ENCODE measurements at places on chromosomes 7 and 10.

GRCh38 chr10:63481815-63482421, 16.1 kb upstream of the JMJD1C start:
- DNase-seq: no peak

- DNase-seq: no peak
Observed at GRCh38 chr10:88032566-88032965, 169.1 kb downstream of the PTEN start.

DNA sequence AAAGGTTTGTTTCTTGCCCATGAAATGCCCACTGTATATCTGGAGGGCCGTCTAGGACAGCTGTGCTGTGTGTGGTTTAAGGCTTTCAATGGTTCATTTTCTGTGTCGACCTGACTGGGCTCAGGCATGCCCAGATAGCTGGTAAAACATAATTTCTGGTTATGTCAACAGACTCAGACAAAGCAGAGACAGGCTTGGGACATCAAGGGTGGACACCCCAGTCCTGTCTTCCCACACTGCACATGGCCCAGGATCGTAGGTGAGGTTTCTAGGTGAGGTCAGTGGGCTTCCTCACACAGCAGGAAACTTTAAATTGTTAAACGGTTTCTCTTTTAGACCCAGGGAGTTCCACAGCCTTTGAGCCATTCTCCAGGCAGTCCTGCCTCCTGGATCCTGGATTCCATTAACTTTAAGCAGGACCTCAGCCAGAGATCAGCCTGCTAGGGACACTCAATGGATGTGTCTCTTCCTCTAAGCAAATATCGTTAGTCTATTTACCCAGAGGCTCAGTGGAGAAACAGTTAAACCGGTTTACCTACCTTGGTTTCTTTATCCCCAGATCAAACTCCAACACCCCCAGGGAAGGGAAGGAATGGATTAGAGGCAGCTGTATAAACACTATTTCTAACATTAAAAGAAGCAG, 66.4 kb downstream of the ST8SIA6 start:
- DNase-seq: no peak

DNA sequence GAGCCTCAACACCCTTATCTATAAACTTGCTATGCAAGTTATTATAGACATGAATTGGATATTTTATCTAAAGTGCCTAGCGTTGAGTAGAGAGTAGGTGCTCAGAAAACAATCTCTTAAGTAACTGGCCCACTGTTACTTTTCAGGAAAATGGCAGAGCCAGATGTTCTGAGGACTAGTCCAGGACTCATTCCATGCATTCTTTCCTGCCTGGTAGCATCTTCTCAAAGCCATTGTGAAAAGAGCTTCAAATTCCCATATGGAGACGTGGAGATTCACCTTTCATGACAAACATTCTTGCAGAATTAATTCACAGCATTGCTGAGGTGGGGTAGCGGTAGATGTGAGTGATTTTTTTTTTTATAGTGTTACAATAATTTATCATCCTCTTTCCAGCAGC, 35.9 kb upstream of the ITPRID1 start:
- no peak for DNase-seq

GRCh38 chr7:45601816-45602540, 27.8 kb downstream of the ADCY1 start:
- DNase-seq: no peak

GRCh38 chr7:129790136-129790535, 162.6 kb downstream of the UBE2H start:
- no peak for DNase-seq

DNA sequence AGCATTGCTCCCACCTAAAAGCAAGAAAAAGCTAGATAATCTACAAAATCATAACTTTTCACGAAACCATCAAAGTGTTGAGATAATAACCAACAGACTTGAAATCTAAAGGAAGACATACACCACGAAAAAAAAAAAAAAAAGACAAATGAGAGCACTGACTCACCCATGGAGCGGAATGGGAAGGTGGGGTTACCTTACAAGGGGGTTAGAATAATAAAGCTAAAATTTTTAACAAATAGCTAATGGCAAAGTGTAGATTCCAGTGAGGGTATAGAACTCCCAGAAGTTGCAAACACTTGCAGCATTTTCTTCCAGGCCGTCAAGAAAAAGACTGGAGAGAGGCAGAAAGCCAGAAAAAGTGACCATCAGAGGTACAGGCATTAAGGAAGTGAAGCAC, 27.2 kb downstream of the IPMK start:
- DNase-seq: no peak

DNA sequence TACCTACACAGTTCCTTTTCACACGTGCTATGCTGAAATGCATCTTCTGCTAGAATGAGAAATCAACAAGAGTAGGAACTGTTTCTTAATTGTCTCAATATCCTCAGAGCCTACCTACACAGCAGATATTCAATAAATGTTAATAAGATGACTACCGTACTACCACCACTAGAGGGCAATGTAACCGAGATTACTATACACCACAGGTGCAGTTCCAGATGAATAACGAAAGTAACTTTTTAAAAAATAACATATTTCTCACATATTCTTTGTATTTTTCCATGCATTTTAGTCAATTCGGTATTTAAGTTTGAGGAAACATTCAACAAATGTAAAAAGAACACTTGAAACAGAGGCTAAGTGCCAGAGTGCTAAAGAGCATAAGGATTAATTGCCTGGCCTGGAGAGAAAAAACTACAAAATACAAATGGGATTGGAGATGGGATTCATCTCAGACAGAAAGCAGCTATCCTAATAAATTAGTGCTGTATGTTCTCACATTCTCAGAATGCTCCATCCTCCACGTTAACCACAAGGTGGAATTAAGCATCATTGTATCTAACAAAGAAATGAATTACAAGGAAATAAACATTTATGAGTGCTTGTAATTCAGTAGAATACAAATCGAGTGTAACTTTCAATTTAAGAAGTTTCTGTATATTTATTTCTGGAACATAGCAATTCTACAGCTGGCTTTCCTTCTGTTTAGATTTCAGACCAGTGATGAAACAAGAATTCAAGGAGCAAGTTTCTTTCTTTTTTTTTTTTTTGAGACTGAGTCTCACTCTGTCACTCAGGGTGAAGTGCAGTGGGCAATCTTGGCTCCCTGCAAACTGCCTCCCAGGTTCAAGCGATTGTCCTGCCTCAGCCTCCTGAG, 20.3 kb upstream of the HECTD2 start:
- DNase-seq: peak; percentile 77

GRCh38 chr10:103727546-103727963, 127.8 kb downstream of the SH3PXD2A start:
- no peak for DNase-seq

- DNase-seq: no peak
Observed at GRCh38 chr7:119228482-119228881, 1004.0 kb downstream of the ANKRD7 start.

Measured in CD4-positive, alpha-beta T cell treated with Interleukin-21 for 1 hour (primary cell).